ENCODE measurements at places on chromosomes 2 and 18. TPM values are rescaled to one million over a fixed set of nuclear protein-coding genes. Genes with fewer than 3 reads are reported as not detected.

CDCA7 gene
- 16.6 TPM for total RNA-seq

IL37 gene
- total RNA-seq, result not detected

IL36RN gene
- not detected for total RNA-seq

GRCh38 chr18:61544178-61544577 lies 210.9 kb downstream of the CDH20 start:
- no peak for DNase-seq

DNA sequence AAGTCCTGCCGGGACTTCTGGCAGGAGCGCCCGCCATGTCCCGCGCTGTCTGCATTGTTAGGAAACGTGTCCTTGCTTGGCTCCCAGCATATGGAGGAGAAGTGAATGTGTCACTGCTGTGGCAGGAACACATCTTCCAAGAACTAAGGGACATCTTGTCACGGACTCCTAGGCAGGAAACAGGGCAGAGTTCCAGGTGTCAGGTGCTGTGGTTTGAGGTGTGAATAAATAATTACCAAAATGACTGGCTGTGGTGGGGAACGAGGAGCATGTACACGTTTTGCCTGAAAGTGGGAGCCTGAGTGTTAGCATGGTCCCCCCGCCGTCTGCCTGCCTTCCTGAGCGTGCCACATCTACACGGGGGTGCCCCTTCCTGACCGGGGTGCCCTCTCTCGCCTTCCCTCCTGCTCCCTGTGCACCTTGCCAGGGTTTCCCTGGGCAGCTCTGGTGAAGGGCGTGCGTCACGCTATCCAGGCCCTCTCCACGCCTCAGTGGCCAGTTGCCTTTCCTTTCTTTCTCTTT lies 237.5 kb downstream of the LDLRAD4 start:
- no peak for DNase-seq

DNA sequence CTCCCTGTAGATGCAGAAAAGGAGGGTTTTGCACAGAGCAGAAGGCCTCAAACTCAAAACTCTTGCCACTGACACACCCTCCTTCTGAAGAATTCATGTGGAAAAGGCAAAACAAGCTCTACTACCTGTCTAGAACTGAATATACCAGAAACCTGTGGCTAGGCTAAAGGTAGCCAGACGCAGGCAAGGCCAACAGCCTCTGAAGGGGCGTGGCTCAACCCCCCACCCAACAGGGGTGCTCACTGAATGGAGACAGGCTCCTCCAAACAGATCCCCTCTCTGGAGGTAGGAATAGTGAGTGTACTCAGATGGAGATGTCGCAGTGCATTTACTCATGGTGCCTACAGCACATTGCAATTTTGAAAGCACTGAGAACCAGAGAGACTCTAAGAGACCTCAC lies 3.0 kb upstream of the STK17B start:
- DNase-seq, result no peak

All from M059J (cell line).